Daoy (cell line): ENCODE measurements at places on chromosomes 3 and 15. TPM values are rescaled to one million over a fixed set of nuclear protein-coding genes. Genes with fewer than 3 reads are reported as not detected.

DNA sequence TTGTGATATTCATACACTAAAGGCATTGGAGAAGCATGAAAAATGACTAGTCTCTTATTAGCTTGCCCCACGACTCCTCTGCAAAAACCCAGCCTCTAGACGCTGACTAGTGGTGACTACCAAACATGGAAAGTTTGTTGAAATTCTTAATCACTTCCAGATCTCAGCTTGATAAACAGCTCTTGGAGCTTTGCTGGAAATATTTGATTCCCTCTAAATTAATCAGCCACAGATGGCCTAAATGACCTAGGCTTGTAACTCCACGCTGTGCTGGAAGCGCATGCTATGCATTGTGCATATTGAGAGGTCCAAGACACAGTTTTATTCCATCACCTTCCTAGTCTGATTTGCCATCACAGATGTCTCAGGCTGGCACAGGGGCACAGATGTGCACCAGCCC, 244.7 kb upstream of the ST8SIA2 start:
- DNase-seq: no peak

- peak; percentile 47 for DNase-seq
Measured at GRCh38 chr3:146222204-146223046, 28.5 kb downstream of the PLSCR4 start.

- DNase-seq: peak; percentile 24
Measured at GRCh38 chr15:76310475-76311099, 682 bp downstream of the ETFA start.

The CLEC3B gene
- total RNA-seq: 1.1 TPM in 1 of 2 replicates, not detected in the other

The NGLY1 gene
- total RNA-seq: 27.6 and 40.8 TPM in 2 replicates

The FGF7 gene
- total RNA-seq: not detected in 2 replicates

DNA sequence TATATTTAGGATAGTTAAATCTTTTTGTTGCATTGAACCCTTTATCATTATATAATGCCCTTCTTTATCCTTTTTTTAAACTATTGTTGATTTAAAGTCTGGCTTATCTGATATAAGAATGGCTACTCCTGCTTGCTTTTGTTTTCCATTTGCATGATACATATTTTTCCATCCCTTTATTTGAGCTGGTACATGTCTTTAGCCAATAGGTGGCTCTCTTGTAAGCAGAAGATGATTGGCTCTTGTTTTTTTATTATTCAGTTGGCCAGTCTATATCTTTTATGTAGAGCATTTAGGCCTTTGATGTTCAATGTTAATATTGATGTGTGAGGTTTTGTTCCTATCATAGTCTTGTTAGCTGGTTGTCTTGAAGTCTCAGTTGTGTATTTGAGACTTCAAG, 99.5 kb upstream of the MCTP2 start:
- no peak for DNase-seq

DNA sequence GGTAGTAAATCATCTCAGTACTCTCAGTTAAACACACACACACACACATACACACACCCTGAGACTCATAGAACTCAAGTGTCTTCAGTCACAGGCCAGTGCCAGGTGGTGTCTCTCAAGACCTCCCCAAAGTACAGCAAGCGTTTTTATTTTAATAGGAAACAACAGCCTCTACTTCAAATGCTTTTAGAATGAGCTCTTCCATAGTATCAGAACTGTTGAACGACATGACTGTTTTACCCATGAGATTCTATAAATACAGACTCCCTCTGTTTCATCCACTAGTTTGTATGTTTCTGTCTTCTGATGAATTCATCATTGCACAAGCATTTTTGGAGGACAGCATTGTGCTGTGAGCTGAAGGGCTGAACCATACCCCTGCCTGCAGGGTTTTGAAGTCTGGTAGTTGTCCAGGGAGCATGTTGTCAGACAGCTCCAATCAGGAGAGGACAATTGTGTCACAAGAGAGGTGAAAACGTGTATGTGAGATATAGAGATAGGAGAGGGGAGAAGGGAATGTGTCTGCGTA, 201.0 kb upstream of the BCL6 start:
- no peak for DNase-seq

- DNase-seq: no peak
Measured at GRCh38 chr15:67827562-67828277, 2.4 kb downstream of the SKOR1 start.

The SLC9C1 gene
- not detected in 2 replicates for total RNA-seq

- DNase-seq: no peak
Measured at GRCh38 chr3:196979545-196979944, 10.9 kb upstream of the PIGZ start.

The SV2B gene
- 0.15 and 1.1 TPM in 2 replicates for total RNA-seq

DNA sequence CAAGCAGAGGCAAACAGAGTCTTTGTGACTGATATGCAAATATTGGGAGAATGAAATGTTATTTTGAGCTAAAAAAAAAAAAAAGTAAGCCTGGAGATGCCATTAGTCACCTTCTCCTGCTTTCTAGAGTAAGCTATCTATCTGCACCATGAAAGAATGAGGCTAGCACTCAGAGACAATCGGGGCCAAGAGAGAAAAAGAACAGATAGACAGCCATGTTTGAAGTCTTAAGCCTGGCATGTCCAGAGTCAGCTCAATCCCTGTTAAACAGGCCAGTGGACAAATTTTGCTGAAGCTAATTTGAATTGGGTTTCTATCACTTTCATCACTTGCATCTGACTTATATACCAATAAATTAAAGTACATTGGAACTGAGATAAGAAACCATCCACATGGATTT, 204.4 kb downstream of the SLC9A9 start:
- DNase-seq: no peak

- no peak for DNase-seq
Measured at GRCh38 chr15:33561967-33562366, 251.2 kb downstream of the RYR3 start.

The SAXO2 gene
- total RNA-seq: 1.8 and 11.0 TPM in 2 replicates

The ATP8B4 gene
- not detected in 2 replicates for total RNA-seq

DNA sequence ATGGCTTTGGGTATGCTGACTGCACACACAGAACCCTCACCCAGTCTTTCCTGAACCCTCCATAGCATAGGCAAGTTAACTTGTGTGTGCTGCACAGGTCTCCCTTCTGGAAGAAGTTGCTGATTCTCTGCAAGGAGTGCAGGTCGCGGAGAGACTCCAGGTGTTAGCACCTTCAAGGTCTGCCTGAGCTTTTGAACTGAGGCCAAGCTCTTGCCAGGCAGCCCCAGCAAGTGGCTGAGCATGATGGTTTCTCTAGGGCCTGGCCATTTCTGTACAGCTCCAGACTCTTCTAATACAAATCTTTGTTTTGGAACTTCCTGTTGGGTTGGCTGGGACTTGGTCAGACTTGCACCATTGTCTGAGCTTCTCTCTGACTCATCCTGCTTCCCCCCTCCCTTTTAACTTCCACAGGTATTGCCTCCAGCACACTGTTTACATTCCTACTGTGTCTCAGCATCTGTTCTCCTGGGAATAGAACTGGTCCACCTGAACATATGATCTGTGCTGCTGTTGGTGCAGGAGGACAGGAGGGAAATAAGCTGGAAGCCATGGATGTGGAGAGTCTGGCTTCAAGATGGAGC, 53.3 kb downstream of the KY start:
- peak; percentile 49 for DNase-seq

DNA sequence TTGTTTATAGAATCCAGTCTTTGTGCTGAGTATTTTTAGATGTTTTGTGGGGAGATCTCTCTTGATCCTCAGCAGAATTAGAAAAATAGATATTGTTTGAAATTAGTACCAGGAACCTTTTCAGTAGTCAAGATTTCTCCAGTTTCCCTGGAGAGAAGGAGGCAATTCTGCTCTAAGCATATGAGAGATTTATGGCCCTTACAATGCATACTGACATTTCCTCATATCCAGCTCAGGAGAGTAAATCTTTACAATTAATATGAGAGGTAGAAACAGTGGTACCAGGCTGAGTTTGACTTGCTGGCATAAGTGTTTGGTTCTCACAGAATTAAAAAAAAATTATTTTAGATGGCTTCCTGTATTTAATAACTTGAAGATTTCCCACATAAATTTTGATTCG, 239.1 kb upstream of the SGO1 start:
- no peak for DNase-seq

GRCh38 chr15:56725386-56725785, 7.9 kb downstream of the ZNF280D start:
- DNase-seq: no peak

GRCh38 chr3:104447681-104448080, 919.0 kb upstream of the ALCAM start:
- DNase-seq: no peak

GRCh38 chr3:174159604-174160003, 699.5 kb upstream of the NAALADL2 start:
- no peak for DNase-seq

DNA sequence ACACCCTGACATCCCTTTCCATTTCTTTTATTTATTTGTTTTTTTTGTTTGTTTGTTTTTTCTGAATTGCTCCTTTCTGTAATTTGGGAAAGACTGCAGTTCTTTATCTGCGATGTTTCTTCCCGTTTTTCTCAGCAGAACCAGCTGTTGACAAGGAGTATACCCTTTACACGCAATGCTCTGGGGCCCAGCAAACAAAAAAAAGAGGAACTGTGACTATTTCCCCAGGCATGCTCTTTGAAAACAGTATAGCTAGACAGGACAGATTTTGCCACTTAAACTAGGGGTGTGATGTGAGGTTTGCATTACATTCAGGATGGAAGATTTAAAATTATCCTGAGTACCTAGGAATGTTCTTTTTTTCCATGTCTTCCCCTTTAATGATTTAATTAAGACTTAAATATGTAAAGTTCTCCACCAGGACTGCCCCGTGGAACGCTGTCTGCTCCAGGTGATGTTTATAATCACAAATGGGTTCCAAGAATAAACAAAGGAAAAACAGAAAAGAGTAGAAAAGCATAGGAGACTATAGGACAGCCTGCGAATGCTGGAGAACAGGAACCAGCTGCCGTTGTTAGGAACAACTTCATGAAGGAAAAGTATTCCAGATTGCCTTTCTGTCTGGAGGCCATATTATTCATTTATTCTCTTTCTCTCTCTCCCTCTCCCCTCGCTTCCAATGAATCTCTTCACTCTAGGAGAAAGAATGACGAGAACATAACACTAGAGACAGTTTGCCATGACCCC, 43.3 kb downstream of the TGFBR2 start:
- no peak for DNase-seq

GRCh38 chr3:24420224-24420623, 74.4 kb downstream of the THRB start:
- no peak for DNase-seq

- no peak for DNase-seq
Measured at GRCh38 chr3:131048030-131048429, 21.4 kb downstream of the NEK11 start.

GRCh38 chr3:44795197-44795596, 33.6 kb downstream of the KIF15 start:
- DNase-seq: peak; percentile 2

The GPR27 gene
- total RNA-seq: 2.5 and 5.0 TPM in 2 replicates
